NCI-H2171 treated with DMSO at 0.1 percent for 48 hours (cell line): ENCODE measurements at places on chromosomes 7 and 10.
A peak's percentile ranks its signal among the peaks of the same experiment; 100 is the strongest.

- DNase-seq: no peak
Observed at GRCh38 chr10:88494537-88494936, 88.6 kb downstream of the RNLS start.

DNA sequence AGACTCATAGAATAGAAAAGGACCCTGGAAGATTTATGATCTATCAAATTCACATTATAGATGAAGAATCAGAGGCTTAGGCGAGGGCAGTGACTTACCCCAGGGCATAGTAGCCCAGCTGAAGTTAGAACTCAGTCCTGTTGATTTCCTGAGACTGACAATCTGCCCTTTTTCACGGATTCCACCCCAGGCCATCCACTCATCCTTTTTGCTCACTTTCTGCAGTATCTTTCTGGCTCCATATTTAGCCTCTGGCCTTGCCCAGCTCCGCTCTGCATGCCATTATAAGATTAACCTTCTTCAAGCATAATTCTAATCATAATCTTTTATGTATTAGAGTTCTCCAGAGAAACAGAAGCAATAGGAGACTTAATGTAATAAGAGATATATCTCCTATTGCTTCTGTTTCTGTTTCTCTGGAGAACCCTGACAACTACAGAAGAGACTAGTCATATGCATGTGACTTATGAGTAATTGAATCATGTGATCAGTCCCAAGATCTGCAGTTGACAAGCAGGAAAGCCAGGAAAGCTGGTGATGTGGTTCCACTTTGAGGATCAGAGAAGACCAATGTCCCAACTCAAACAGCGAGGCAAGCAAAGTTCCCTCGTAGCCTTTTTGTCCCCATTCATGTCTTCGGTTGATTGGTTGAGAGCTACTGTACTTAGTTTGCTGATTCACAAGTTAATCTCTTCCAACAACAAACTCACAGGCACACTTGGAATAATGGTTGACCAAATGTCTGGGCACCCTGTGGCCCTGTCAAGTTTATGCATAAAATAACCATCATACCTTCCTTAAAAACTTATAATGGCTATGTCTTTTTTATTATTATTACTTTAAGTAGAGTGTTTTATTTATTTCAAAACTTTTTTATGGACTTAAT is 412.1 kb downstream of the SUGCT start:
- DNase-seq: no peak

DNA sequence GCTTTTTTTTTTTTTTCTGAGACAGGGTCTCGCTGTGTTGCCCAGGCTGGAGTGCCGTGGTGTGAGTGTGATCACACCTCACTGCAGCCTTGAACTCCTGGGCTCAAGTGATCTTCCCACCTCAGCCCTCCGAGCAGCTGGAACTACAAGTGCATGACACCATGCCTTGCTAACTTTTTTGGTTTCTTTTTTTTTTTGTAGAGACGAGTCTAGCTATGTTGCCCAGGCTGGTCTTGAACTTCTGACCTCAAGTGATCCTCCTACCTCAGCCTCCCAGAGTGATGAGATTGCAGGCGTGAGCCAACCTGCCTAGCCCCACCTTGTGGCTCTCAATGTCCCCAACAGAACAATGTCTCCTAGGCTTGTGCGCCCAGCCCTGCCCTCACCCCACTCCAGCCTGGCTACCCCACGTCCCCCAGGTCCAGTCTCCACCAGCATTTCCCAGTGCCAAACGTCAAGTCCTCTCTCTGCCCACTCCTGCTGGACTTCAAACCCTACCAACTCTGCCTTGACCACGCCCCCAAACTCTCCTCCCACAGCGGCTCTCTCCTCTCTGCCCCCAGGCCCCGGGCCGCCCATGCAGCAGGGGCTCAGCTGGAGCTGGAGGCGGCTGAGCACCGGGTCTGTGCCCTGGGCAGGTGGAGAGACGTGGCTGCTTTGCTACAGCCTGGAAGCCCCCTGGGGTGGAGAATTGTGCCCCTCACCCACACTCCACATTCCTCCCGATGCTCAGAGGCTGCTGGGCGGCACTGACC is 18.9 kb downstream of the BHLHA15 start:
- DNase-seq: no peak

GRCh38 chr10:129491123-129491734 is 24.2 kb downstream of the MGMT start:
- DNase-seq: peak; percentile 20

- no peak for DNase-seq
Observed at GRCh38 chr10:37619336-37619735, 238.1 kb downstream of the ZNF248 start.

GRCh38 chr10:113384181-113384580 is 168.7 kb upstream of the HABP2 start:
- no peak for DNase-seq

DNA sequence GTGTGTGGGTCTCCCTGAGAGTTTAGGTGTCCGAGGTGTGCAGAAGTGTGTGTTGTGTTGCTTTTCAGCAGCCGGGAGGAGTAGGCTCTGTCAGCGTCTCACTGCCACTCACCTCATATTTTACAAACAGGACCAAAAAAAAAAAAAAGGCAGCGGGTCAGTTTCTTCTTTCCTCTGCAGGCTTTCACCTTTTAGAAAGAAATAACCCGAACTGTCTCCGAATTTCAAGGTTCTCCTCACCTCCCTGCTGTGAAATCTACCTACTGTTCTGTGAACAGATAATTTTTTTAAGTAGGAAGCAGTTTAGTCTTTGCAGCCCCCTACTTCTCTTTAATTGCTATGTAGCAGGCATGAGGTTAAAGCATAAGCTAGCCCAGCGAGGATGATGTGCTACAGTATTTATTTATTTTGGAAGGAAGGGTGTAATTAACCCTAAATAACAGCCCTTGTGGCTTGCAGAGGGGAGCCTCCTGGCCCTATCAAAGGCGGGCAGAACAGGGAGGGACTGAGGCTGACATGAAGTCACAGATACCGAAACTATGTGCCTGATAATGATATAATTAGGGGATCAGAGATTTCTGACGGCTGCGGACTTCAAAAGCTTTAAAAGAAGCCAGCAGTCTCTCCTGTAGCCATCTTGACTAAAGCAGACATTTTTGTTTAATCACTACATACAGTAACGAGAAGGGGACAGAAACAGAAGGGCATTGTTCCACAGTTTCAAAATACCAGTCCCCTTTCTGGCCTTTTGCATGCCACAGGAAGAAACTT is 1.6 kb downstream of the BAMBI start:
- DNase-seq: no peak

DNA sequence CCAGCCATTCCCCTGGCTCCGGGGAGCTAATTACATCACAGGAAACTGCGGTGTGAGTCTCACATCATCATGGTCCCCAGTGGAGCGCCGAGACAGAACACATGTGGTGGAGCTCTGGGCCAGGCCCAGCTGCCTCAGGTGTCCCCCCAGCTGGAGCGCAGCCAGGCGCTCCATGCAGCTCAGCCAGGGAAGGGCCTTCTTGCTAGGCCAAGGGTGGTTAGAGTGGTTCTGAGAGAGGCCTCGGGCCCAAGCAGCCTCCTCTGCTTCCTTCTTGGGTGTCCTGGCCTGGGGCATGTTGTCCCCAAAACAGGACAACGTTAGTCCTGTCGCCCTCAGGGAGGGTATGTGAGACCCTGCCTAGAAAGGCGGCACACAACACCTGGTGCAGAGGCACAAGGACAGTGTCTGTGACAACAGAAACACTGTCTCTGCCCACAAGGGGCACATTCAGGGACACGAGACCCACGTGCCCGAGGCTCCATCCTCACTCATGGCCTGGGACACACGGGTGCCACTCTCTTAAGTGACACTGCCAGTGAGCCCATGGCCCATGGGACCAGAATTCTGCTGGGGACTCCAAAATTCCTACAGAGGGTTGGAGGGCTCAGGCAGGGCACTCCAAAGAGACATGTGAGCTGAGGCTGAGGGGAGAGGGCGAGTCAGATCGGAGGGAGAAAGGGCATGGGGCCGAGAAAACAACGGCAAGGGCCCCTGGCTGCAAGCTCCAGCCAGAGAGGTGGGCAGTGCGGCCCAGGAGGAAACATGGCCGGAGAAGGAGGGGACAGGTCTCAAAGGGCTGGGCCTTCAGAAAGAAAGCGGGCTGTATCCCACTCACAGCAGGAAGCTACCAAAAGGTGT is 37.0 kb upstream of the RET start:
- DNase-seq: no peak

- DNase-seq: peak; percentile 56
Observed at GRCh38 chr10:99612167-99612831, 7.9 kb downstream of the SLC25A28 start.

- DNase-seq: no peak
Observed at GRCh38 chr10:72682638-72683037, 9.3 kb upstream of the MCU start.

- no peak for DNase-seq
Observed at GRCh38 chr7:30201921-30202320, 67.1 kb downstream of the MTURN start.

DNA sequence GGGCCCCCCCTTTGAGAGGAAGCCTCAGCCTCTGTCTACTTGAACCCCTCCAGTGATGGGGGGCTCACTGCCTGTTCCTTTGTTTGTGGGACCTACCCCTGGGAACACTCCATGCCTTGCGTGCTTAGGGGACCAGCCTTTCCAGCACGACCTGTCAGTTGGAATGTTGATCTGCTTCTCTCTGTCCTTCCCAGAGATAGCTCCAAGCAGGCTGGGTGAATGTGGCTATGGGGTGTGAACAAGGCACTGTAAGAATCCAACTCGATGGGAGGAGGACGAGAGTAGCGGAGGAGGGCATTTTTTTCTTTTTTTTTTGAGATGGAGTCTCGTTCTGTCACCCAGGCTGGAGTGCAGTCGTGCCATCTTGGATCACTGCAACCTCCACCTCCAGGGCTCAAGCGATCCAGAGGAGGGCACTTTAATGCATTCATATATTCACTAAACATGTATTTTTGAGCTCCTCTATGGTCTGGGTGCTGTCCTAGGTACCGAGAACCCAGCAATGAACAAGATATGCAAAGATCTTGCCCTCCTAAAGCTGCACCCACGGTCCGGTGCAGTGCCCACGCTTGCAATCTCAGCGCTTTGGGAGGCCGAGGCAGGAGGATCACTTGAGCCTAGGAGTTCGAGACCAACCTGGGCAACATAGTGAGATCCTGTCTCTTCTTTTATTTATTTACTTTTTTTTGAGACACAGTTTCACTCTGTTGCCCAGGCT is 8.5 kb downstream of the CLIP2 start:
- DNase-seq: no peak

DNA sequence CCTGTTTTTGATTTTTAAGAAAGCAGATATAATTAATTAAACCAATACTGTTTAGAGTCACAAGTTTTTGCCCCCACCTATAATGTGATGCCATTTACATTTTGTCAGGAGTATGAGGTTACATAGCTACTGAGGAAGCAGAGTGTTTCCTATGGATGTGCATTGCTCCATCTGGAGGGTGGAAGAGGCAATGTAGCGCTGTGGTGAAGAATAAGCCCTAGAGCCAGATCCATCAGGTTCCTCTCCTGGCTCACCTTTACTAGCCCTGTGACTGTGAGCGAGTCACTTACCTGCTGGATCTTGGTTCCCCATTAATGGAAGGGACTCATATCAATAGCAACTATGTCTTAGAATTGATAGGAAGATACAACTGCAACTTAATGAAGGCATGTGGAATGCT is 216.0 kb downstream of the GPAM start:
- DNase-seq: no peak

DNA sequence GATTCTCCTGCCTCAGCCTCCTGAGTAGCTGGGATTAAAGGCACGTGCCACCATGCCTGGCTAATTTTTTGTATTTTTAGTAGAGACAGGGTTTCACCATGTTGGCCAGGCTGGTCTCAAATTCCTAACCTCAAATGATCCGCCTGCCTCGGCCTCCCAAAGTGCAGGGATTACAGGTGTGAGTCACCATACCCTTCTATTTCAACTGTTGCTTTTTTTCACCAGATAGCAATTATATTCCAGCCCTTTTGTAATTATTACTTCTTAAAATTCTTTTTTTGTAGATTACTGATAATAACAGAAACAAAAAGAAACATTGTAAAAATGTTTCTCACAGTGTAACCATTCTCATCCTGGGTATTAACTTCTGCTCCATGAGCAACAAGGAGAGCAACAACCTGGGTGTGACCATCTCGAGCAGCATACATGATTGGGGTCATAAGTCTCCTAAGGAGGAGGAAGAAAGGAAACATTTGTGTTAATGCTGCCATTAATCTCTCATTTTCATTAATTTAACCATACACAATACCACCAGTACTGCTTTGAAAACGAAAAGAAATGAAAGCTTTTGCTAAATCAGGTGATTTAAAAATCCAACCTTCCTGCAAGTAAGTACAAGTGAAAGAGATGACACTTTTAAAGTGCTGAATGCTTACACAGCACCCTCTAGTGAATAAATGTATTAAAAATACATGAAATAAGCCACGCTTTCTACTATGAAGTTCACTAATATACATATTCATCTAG is 41.8 kb downstream of the ASZ1 start:
- DNase-seq: peak; percentile 36

DNA sequence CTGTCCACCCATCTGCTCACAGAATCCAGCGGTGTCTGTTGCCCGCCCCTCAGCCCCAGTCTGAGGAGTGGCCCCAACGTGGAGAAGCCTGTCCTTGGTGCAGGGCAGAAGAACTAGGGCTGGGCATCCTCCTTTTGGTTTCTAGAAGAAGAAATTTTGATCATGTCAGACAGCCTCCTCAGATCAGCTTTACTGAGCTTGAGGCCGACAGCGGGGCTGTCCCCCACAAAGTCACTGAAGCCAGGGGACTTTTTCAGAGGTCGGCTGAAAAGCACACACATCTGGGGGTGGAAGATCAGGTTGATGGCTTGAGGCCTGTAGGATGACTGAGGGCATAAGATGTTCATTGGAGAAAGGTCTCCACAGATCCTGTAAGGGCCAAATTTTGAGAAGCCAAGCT is 767.9 kb downstream of the GRID1 start:
- DNase-seq: no peak

- no peak for DNase-seq
Observed at GRCh38 chr10:78197628-78198272, 164.1 kb downstream of the RPS24 start.

DNA sequence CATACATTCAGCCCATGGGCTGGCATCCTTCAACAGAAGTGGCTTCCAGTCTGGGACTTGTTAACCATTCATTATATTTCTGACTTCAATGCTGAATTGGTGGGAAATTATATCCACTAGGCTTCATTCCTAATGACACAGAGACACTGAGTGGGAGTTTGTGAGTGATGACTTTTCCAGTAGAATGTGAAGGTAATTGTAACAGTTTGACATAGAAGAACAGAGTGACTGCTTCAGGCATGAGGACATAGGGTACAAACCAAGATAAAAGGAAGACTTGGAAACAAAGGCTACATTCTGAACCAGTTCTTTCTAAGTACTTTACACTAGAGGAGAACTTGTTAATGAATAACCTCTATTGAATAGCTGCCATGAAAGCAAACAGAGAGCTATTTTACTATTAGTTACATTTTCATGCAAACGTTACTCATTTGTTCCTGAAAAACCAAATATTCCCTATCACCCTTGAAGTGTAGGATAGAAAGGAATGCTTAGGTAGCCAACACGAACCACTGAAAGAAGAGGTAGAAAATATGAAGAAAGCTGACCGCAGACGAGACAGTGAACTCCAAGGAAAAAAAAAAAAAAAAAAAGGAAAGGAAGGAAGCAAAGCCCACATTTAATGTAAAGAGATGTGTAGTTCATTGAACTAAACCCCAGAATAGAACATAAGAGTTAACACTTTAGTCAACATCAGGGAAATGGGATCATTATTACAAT is 237.0 kb upstream of the SEMA3C start:
- no peak for DNase-seq

- no peak for DNase-seq
Observed at GRCh38 chr7:46848944-46849343, 733.0 kb downstream of the TNS3 start.
